Caco-2 (cell line): ENCODE measurements at places on chromosomes 12 and 14. TPM values are rescaled to one million over a fixed set of nuclear protein-coding genes. Genes with fewer than 3 reads are reported as not detected.

Gene TAS2R8
- not detected in 2 replicates for total RNA-seq

Gene MRPL52
- 149 TPM in 2 replicates for total RNA-seq

Gene ACAD10
- total RNA-seq, result 19.0 and 26.1 TPM in 2 replicates

Gene KIF26A
- 4.2 and 5.5 TPM in 2 replicates for total RNA-seq

Gene RNF212B
- total RNA-seq, result not detected in 2 replicates

Gene MYBPC1
- 0.19 TPM in 1 of 2 replicates, not detected in the other for total RNA-seq

Gene MYF5
- not detected in 2 replicates for total RNA-seq

Gene WSCD2
- total RNA-seq, result not detected in 2 replicates

Gene TAS2R43
- total RNA-seq, result not detected in 2 replicates
